CD4-positive, alpha-beta T cell treated with Interleukin-4 for 1 hour (primary cell): ENCODE measurements at places on chromosomes 4 and X.

- no peak for DNase-seq
Measured at GRCh38 chr4:138975225-138975624, 40.4 kb upstream of the NOCT start.

DNA sequence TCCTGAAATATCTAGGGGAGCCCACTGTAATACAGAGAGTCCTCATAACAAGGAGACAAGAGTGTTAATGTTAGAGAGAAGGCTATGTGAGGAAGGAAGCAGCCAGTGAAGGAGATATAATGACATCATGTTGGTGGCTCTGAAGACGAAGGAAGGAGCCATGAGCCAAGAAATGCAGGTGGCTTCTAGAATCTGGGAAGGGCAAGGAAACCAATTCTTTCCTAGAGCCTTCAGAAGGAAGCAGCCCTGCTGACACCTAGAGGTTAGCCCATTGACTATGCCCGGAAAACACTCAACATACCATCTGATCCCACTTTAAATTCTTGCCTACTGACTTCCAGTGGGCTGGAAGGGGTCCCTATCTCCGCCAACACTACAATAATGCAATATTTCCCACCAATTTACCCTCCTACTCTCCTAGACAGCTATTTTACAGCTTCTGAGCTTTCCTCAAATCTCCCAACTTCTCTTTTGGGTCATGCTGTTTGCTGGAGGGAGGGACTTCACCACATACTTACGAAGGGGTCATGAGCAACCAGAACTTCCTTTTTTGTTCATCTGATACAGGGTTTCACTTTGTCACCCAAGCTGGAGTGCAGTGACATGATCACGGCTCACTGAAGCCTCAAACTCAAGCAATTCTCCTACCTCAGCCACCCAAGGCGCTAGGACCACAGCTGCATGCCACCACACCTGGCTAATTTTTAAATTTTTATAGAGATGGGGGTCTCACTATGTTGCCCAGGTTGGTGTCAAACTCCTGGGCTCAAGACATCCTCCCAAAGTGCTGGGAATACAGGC, 25.2 kb upstream of the G3BP2 start:
- DNase-seq: peak; percentile 35

- no peak for DNase-seq
Measured at GRCh38 chr4:4914059-4914820, 54.8 kb downstream of the MSX1 start.

DNA sequence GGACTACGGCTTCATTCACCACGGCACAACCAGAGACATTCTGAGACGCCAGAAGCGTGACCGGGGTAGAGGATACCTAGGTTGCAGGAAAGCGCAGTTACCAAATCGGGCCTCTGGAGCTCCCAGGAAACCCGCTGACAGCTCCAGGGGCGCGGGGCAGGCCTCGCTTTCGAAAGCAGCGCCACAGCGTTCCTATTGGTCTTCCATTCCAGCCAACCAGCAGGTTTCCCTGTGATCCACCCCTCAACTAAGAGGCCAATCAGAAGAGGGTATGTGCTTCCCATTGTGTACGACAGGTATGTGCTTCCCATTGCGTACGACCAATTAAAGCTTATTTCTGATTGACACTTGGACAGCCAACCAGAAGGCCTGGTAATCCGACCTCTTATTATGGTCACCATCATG, 14.9 kb downstream of the SNX12 start:
- DNase-seq: peak; percentile 24

GRCh38 chrX:68727696-68728095, 80.2 kb downstream of the STARD8 start:
- no peak for DNase-seq

DNA sequence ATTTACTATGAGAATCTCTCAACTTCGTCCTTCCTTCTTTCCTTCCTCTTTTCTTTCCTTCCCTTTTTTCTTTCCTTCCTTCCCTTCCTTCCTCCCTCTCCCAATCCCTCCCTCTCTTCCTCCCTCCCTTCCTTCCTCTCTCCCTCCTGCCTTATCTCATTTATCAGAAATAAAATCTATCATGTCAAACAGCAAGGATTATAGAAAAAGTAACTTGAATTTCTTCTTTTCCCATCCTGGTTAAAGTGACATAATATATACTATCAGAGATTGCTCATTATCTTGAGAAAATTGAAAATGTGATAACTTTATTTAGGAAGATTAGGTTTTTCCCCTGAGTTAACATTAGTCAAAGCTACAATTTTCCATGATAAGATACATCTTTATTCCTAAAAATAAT, 5.6 kb downstream of the TIGD4 start:
- no peak for DNase-seq

- DNase-seq: no peak
Measured at GRCh38 chrX:10011991-10012390, 44.8 kb downstream of the CLDN34 start.

GRCh38 chr4:2386717-2387116, 31.7 kb downstream of the ZFYVE28 start:
- no peak for DNase-seq

DNA sequence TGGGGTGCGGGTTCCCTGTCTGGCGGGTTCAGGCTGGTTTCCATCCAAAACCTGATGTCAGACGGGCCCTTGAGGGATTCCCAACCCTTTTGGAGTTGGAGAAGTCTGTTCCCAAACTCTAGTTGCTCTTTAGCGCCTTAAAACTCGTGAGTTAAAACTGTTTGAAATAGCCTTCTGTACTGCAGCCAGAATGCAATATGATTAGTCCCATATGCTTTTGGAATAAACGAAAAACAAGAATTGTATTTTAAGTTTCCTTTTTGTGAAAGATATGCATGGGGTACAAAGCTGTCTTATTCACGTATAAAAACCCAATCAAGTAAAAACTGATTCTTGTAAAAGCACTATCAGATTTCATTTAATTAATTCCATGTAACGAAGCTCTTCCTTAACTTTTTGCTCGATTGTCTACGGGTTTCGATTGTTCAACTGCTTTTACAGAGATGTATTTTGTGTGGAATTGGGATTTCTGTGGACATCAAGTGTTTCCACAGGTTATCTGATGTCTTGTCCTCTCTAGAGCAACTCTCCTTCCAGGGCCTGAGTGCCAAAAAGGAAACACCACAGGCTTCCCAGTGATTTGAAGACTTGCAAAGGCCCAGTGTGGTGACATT, 49.5 kb downstream of the CLDN34 start:
- DNase-seq: no peak

DNA sequence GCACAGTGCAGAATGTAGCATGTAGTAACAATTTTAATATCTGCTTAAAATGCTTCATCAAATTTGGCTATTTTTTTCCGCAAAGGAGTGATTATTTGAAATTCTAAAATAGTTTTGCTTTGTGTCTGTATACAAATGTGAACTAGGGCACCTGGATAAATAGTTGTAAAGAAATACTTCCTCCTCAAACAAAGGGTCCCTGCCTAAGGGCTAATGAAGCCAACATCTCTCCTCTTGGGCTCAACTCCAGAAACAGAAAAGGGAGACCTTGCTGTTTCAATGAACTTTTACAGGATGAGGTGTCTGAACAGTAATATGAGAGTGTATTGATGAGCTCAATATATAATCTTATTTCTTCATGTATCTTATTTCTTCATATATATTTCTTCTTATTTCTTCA, 30.8 kb upstream of the SCOC start:
- DNase-seq: no peak

DNA sequence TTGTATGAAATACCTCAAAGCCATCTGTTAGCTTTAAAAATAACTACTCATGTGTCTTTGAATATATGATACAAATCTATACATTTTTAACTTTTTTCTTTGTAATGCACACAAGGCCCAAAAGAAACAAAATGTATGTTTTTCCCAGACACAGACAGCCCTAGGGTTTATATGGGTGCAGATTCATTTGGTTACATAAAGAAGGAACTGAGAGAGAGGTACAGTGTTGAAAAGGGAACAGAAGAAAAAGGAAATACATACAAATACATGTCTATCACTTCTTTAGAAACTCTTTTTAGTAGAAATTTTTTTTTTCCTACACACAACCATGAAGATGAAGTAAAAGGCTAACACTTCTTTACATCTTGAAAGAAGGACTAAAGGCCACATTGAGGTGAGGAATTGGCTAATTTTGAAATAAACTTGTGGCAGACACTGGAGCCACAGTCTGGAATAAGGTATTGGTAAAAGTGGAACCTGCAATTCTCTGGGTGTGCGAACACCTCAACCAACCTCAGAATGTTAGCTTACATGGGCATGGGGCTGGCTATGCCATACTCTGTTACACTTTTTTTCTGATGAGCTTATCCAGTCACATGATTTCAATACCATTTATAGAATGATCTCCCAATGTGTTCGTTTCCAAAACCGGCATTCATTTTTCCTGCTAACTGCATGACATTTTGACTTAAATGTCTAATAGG, 67.9 kb downstream of the FAM47C start:
- DNase-seq: no peak

DNA sequence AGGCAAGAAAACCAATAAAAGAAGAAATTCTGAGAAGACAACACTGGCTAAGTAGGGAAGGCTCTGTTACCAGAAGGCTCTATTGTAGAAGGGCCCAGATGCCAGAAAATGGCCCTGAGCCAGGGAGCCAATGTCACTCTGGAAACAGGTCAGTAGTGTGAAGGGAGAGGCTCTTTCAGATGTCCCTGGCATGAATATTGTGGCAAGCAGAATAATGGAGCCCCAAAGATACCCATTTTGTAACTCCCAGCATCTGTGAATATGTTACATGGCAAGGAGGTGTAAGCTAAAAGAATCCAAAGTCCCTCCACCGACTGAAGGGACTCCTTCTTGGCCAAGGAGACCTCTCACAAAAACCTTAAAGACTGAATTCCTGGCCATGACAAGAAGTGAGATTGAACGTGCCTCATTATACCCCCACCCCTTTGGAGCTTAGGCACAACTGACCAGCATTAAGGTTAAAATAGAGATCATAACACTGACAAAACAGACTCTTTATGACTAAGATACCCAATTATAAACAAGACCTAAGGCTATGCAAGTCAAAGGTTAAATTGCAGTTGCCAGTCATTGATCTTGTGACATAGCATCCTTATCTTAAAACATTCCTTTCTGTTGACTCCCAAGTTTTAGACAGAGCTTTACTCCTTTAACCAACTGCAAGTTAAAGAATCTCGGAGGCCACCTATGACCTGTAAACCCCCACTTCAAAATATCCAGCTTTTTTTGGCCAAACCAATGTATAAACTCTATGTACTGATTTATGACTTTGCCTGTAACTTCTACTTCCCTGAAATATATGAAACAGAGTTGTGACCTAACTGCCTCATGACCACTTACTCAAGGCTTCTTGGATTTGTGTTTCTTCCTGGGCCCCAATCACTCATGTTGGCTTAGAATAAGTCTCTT, 42.2 kb upstream of the SMIM10 start:
- DNase-seq: no peak

GRCh38 chrX:1717373-1717772, 102.5 kb downstream of the ASMT start:
- no peak for DNase-seq

DNA sequence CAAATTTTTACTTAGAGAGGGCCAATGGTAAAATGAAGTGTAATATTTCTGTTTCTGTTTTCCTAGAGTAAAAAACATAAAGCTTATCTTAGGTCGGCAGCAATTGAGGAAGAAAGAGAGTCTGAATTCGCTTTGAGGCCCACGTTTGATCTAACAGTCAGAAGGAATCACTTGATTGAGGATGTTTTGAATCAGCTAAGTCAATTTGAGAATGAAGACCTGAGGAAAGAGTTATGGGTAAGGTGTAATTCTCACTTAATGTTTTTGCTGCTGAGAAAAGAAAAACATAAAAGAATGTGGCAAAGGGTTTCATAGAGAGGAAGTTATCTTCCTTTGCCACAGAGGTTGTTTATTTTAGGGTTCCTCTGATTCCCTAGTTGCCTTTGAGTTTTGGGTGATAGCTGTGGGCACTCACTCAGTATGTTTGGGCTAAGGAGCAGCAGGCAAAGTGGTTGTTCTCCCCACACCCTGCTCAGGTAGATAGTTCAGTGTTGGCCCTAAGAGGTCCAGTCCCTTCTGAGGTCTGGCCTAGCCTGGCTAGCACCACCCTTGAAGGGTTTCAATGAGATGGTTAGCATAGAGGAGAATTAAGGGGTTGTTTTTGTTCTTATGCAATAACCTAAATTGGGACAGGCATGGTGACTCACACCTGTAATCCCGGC, 32.3 kb downstream of the HERC5 start:
- DNase-seq: no peak

DNA sequence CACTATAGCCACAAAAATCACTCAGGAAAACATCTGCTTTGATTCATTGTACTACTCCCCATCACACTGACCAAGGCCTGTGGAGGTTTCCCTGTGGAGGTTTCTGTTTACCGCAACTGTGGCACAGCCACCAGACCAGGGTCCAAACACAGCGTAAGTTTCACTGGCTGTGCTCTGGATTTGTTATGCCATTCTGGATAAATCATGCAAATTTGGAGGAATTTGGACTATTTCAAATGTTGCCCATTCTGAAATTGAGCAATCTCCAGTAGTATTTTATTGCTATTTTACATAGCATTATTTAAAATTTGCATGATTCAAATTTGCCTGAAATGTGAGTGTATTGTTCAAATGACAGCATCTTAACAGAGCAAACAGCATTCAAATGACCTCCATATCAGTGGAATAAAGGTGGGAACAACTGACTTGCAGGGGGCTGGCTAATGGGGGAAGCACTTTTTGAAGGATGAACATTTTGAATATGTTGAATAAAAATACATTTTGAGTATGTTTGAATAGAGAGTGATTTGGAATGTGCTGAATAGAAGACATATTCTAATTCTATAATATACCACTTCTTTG, 66.1 kb upstream of the ACSL1 start:
- no peak for DNase-seq

- DNase-seq: peak; percentile 59
Measured at GRCh38 chr4:185470501-185471195, 885 bp downstream of the CCDC110 start.

- no peak for DNase-seq
Measured at GRCh38 chrX:155896512-155896911, 15.4 kb downstream of the VAMP7 start.

GRCh38 chr4:684623-685327, 4.2 kb downstream of the SLC49A3 start:
- DNase-seq: no peak

- no peak for DNase-seq
Measured at GRCh38 chrX:74523224-74523623, 91.2 kb downstream of the RLIM start.

GRCh38 chrX:2550328-2551020, 49.7 kb upstream of the DHRSX start:
- DNase-seq: no peak

GRCh38 chrX:18917831-18918230, 66.1 kb downstream of the PHKA2 start:
- no peak for DNase-seq
